ENCODE measurements at places on chromosomes 5 and 9. TPM values are rescaled to one million over a fixed set of nuclear protein-coding genes. Genes with fewer than 3 reads are reported as not detected.

GRCh38 chr9:123643518-123643917, 286.4 kb downstream of the DENND1A start:
- peak overlapping the region; percentile 56 for H3K27ac ChIP-seq
- H3K36me3 ChIP-seq = no peaks in the 10 kb centered on the region
- peaks cover 7% of the 10 kb centered on the region for H3K4me1 ChIP-seq

DNA sequence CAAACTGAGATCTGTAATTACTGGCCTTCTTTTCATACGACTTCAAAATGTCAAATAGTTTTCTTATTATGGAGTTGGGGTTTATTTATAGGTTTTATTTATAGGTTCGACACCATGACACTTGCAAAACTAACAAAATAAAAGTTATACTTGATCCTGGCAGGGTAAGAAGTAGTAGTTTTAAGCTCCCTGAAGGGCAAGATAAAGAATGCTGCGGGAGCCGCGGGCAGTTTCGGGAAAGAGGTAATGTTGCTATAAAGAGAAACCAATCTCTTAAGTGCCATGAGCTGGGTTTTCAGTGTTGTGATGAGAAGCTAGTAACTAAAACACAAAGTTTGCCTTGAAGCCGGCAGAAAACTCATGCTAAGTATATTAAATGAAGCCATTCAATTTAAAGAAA, 24.8 kb downstream of the PTPN3 start:
- peaks cover 37% of the 10 kb centered on the region for H3K4me1 ChIP-seq
- H3K27ac ChIP-seq = no peak overlapping the region
- H3K36me3 ChIP-seq = no peaks in the 10 kb centered on the region
- no peak for DNase-seq
- H3K27me3 ChIP-seq = no peaks in the 10 kb centered on the region

The CARD9 gene
- 2.9 TPM for total RNA-seq

- H3K4me3 ChIP-seq = no peak overlapping the region
- DNase-seq = no peak
- no peaks in the 10 kb centered on the region for H3K36me3 ChIP-seq
Measured at GRCh38 chr9:18865542-18865941, 167.5 kb downstream of the SAXO1 start.

- no peaks in the 10 kb centered on the region for H3K27me3 ChIP-seq
- H3K4me3 ChIP-seq = no peak overlapping the region
- H3K27ac ChIP-seq = peak overlapping the region; percentile 68
- no peaks in the 10 kb centered on the region for H3K36me3 ChIP-seq
- H3K4me1 ChIP-seq = peaks cover 6% of the 10 kb centered on the region
Measured at GRCh38 chr5:55575815-55576583, 41.2 kb upstream of the PLPP1 start.

GRCh38 chr9:127972236-127972871, 8.4 kb downstream of the EEIG1 start:
- H3K36me3 ChIP-seq = no peaks in the 10 kb centered on the region
- peak overlapping the region; percentile 94 for H3K27ac ChIP-seq
- peaks cover 100% of the 10 kb centered on the region for H3K4me1 ChIP-seq
- no peak for DNase-seq
- H3K27me3 ChIP-seq = no peaks in the 10 kb centered on the region
- H3K4me3 ChIP-seq = peak overlapping the region; percentile 20

DNA sequence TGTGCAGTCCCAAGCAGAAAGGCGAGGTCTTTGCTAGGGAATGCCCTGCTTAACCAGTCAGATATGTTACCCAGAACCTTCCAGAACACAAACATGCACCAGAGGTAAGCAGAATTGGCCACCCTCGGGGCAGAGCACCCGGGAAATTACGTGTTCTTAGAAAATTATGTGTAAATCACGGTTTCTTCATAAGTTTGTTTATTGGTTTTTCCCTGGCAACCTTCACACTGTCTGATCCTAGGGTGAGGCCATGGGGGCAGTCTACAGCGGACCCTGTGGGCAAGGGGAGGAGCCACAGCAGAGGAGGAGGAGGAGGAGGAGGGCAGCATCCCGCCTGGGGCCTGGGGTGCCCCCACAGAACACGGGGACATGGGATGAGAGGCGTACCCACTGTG, 31.4 kb downstream of the RXRA start:
- H3K36me3 ChIP-seq = no peaks in the 10 kb centered on the region
- no peak overlapping the region for H3K4me3 ChIP-seq
- H3K27ac ChIP-seq = peak overlapping the region; percentile 79
- H3K27me3 ChIP-seq = no peaks in the 10 kb centered on the region

The PDLIM4 gene
- 15.0 TPM for total RNA-seq

The BAAT gene
- total RNA-seq = not detected

The TIGD6 gene
- total RNA-seq = 0.75 TPM

DNA sequence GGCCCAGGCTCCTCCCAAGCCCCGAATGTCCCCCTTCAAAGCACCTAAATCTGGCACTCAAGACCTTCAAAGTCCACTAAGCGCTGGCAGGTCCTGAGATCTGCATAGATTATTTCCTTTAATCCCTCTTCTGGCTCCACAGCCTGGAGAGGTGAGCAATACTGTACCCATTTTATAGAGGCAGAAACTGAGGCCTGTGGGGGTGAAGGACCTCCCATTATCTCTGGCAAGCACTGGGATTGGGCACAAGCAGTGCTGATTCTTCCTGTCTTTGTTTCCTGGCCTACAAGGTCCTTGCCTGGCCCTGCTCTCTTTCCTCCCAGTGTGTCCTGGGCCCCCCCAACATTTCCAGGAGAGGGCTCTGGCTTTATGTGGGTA, 252.3 kb downstream of the PBX3 start:
- no peaks in the 10 kb centered on the region for H3K36me3 ChIP-seq
- H3K4me1 ChIP-seq = no peaks in the 10 kb centered on the region
- H3K4me3 ChIP-seq = no peak overlapping the region
- no peak for DNase-seq
- no peaks in the 10 kb centered on the region for H3K27me3 ChIP-seq

The RALGDS gene
- 65.4 TPM for total RNA-seq

- H3K4me1 ChIP-seq = no peaks in the 10 kb centered on the region
- no peak for DNase-seq
- no peaks in the 10 kb centered on the region for H3K27me3 ChIP-seq
- no peak overlapping the region for H3K27ac ChIP-seq
- no peaks in the 10 kb centered on the region for H3K36me3 ChIP-seq
Measured at GRCh38 chr5:157870837-157871834, 12.2 kb upstream of the CLINT1 start.

The OLFM1 gene
- total RNA-seq = 3.7 TPM

Data from transverse colon (tissue), 4 donors.